ENCODE measurements at places on chromosomes 12 and 14.

DNA sequence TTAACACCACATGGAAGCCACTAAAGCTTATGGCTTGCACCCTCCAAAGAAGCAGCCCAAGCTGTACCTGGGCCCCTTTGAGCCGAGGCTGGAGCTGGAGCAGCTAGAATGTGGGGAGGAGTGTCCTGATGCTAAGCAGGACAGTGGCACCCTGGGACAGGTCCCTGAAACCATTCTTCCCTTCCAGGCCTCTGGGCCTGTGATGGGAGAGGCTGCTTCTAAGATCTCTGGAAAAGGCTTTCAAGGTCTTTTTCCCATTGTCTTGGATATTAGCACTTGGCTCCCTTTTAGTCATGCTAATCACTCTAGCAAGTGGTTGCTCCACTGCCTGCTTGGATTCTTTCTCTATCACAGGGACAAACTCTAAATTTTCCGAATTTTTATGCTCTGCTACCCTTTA, 40.9 kb downstream of the OSBPL8 start:
- DNase-seq = no peak

GRCh38 chr12:57700317-57700716, 6.4 kb downstream of the OS9 start:
- DNase-seq = no peak

DNA sequence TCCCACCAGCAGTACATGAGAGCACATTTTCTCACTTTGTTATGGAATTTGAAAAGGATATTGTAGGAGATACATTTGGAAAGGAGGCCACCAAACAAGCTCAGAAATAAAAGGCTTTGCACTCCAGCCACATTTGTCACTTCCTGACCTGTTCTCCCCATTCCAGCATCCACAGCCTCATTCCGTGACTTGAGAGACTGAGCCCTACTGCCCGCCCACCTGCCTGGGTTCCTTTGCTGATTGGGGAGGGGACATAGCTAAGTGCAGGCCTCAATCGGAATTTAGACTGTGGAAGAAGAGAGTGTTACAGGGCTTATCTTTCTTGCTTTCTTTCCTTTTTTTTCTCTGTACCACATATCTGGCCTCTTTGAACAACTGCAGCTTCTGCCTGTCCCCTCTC, 735.4 kb upstream of the TMEM132C start:
- no peak for DNase-seq

- DNase-seq = no peak
These were observed 7.7 kb upstream of the BCL7A start for GRCh38 chr12:122013791-122014590.

DNA sequence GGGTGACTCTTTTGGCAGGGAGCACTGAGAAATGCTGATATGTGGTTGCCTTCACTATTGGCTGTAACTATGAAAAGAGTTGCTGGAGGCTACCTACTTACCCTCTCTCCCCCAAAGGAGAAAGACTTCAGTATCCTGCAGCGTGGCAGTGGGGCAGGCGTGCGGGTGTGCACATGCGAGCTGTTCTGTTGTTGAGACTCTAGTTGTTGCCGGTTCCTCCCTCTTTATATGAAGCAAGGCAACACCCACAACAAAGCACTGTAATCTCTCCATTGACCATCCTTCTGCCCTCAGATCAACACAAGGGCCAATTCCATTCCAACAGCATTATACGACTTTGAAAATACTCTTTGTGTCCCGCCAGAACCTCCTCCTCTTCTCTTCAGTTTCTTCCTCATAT, 259.4 kb downstream of the CACNA1C start:
- no peak for DNase-seq

DNA sequence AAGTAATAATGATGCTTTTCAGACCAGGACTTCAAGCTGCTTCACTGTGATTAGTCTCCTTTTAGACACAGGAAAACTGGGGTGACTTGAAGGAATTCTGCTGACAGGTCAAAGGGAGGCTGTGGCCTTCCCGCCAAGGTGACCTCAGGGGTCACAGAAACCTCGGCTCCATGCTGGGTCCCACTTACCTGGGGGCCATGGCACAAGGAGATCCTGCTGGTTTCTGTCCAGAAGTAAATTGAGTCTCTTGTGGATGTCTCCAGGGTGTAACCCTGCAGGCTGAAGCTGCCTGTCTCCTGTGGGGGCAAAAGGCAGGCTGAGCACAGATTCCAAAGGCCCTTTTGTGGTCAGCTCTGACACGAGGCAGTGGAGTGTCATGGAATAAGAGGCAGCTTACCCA, 138.7 kb upstream of the MED13L start:
- no peak for DNase-seq

- no peak for DNase-seq
These were observed 501.1 kb downstream of the NAV3 start for GRCh38 chr12:78331753-78332152.
